Peyer's patch (tissue), 4 donors: ENCODE measurements at places on chromosomes 2 and 18.

GRCh38 chr2:98294711-98295110, 51.5 kb upstream of the CNGA3 start:
- no peak overlapping the region for H3K27ac ChIP-seq
- H3K36me3 ChIP-seq: no peaks in the 10 kb centered on the region
- DNase-seq: no peak
- H3K27me3 ChIP-seq: no peaks in the 10 kb centered on the region
- no peak overlapping the region for H3K4me3 ChIP-seq

- H3K36me3 ChIP-seq: no peaks in the 10 kb centered on the region
- H3K27ac ChIP-seq: no peak overlapping the region
- DNase-seq: no peak
- H3K27me3 ChIP-seq: no peaks in the 10 kb centered on the region
- no peak overlapping the region for H3K4me3 ChIP-seq
- no peaks in the 10 kb centered on the region for H3K4me1 ChIP-seq
Measured at GRCh38 chr18:45981821-45982220, 14.7 kb upstream of the EPG5 start.

DNA sequence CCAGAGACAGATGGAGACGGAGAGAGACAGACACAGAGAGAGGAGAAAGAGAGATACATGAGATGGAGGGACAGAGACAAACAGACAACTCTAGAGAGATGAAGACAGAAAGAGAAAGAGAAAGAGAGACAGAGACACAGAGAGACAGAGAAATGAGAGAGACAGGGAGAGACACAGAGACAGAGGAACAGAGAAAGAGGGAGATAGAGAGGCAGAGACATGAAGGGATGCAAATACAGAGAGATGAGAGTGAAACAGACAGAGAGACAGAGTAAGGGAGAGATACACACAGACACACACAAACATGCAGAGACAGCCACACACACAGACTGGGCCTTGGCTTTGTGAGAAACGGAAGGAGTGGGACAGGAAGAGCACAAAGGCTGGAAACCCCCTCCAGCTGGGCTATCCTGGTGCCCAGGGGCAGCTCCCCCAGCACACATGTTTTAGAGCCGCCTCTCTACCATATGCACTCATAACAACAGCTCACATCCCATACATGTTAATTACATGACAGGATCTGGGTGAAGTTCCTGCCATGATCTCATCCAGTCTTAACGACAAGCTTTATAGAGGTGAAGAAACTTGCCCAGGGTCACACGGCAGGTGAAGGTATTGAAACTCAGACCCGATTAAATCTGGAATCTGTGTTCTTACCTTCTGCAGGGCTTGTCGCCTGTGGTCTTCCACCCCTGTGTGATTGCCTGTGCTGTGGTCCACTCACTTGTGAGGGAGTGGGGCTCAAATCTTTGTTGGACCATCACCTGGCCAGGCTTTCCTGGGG, 32.4 kb downstream of the IL18R1 start:
- no peak overlapping the region for H3K27ac ChIP-seq
- H3K36me3 ChIP-seq: no peaks in the 10 kb centered on the region
- DNase-seq: no peak
- H3K27me3 ChIP-seq: no peaks in the 10 kb centered on the region

GRCh38 chr2:119263025-119263424, 39.4 kb downstream of the STEAP3 start:
- no peak overlapping the region for H3K27ac ChIP-seq
- no peaks in the 10 kb centered on the region for H3K4me1 ChIP-seq
- no peaks in the 10 kb centered on the region for H3K36me3 ChIP-seq
- H3K27me3 ChIP-seq: no peaks in the 10 kb centered on the region
- no peak for DNase-seq

- H3K27ac ChIP-seq: peak overlapping the region; percentile 81
- peaks cover 5% of the 10 kb centered on the region for H3K27me3 ChIP-seq
- DNase-seq: peak; percentile 77
- no peaks in the 10 kb centered on the region for H3K36me3 ChIP-seq
- peak overlapping the region; percentile 44 for H3K4me3 ChIP-seq
Measured at GRCh38 chr2:156319811-156320485, 12.6 kb downstream of the NR4A2 start.

- no peak overlapping the region for H3K27ac ChIP-seq
- no peaks in the 10 kb centered on the region for H3K27me3 ChIP-seq
- no peak overlapping the region for H3K4me3 ChIP-seq
- H3K36me3 ChIP-seq: no peaks in the 10 kb centered on the region
- no peak for DNase-seq
- no peaks in the 10 kb centered on the region for H3K4me1 ChIP-seq
Measured at GRCh38 chr2:155412598-155412997, 714.1 kb downstream of the KCNJ3 start.

DNA sequence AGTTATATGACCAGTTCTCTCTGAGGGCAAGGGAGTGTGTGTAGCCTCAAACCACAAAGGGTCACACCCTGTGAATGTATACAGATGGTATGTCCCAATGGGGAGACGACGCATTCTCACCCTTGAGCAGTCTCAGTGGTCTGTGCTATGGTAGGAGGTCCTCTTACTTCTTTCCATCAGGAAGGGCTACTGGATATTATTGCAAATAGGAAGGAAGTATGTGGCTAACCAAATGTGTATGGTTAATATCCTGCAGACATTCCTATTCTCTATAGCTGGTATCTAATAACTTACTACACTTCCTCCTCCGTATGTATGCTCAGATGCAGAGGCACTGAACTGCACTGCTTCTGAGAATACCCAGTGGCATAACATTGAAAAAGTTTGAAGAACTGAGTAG, 306.7 kb upstream of the CCDC68 start:
- H3K4me3 ChIP-seq: no peak overlapping the region
- DNase-seq: no peak
- no peaks in the 10 kb centered on the region for H3K27me3 ChIP-seq
- peak overlapping the region; percentile 46 for H3K27ac ChIP-seq
- H3K4me1 ChIP-seq: no peaks in the 10 kb centered on the region

DNA sequence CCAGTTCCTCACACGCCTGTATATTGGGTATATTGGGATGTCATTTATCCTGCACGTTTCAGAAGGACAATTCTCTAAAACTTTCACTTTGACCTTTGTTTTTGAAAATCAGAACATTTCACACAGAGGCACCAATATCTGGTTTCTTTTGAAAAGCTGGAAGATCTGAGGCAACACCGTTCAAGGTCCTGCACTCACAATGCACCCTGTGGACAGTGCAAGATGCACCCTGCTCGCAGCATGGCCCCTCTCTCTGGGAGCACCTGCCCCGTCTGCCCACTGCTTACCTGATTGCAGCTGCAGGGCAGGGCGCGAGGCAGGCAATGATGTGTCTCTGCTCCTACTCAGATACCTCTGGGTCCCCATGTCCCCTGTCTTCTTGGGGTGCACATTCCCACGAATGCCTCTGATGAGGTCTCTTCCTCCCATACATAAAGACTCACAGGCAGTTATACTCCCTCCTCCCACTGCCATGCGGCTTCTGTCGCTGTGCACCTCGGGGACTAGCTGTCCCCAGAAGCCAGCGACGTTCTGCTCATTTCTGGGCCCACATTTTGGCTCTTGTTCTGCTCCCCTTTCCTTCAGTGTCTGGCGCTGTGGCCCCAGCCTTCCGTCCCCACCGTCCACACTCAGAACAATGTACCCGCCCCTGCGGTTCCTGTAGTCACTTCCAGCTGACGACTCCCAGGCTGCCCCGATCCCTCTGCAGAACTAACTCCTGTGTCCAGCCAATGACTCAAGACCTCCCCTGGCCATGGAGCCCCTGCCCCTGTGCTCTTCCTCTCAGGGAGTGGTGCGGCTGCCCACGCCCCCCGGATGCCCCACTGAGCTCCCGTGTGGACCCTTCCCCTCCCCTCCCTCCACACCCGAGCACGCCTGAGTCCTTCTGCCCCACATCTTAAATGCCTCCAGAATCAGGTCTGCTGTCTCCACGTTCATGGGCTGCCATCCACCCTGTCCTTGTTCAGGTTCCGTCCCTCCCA, at the start of gene OR6B3:
OR6B3 (minus strand) TSS at position 349 of the 983 bp plus-strand sequence.
- H3K4me1 ChIP-seq: no peaks in the 10 kb centered on the region
- no peak for DNase-seq
- no peaks in the 10 kb centered on the region for H3K36me3 ChIP-seq
- H3K4me3 ChIP-seq: no peak within 1 kb of the TSS
- no peaks in the 10 kb centered on the region for H3K27me3 ChIP-seq

GRCh38 chr2:219010162-219010756, 17.0 kb upstream of the CRYBA2 start:
- H3K4me3 ChIP-seq: no peak overlapping the region
- no peaks in the 10 kb centered on the region for H3K4me1 ChIP-seq
- no peaks in the 10 kb centered on the region for H3K36me3 ChIP-seq
- no peaks in the 10 kb centered on the region for H3K27me3 ChIP-seq

DNA sequence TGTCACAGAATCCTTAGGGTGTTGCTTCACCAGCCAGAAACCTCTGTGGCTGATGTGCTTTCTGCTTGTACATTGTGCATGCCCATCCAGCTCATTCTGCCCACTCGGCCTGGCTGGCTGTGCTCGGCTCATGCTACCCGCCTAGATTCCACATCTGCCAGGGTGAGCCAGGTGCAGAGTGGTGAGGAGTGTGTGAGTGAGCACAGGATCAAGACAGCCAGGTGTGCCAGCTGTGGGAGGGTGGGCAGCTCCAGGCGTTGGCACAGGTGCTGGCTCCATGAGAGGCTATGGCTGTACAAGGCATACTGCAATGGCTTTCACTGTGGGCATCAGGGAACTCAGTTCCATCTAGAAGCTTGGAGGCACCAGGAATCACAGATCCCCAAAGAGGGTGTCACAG, 1321.8 kb upstream of the CRIM1 start:
- no peak for DNase-seq
- no peak overlapping the region for H3K4me3 ChIP-seq
- no peak overlapping the region for H3K27ac ChIP-seq
- H3K36me3 ChIP-seq: no peaks in the 10 kb centered on the region

- H3K27me3 ChIP-seq: no peaks in the 10 kb centered on the region
- H3K4me1 ChIP-seq: no peaks in the 10 kb centered on the region
- no peaks in the 10 kb centered on the region for H3K36me3 ChIP-seq
- no peak overlapping the region for H3K27ac ChIP-seq
- DNase-seq: no peak
Measured at GRCh38 chr2:27381577-27382181, 1.1 kb upstream of the ZNF513 start.

- H3K4me1 ChIP-seq: no peaks in the 10 kb centered on the region
- DNase-seq: no peak
- no peak overlapping the region for H3K4me3 ChIP-seq
- no peaks in the 10 kb centered on the region for H3K36me3 ChIP-seq
Measured at GRCh38 chr18:26621161-26622026, 73.0 kb upstream of the KCTD1 start.

- no peak overlapping the region for H3K4me3 ChIP-seq
- no peaks in the 10 kb centered on the region for H3K4me1 ChIP-seq
- no peak overlapping the region for H3K27ac ChIP-seq
- H3K27me3 ChIP-seq: no peaks in the 10 kb centered on the region
- DNase-seq: no peak
Measured at GRCh38 chr18:58813105-58813504, 51.6 kb upstream of the ZNF532 start.

DNA sequence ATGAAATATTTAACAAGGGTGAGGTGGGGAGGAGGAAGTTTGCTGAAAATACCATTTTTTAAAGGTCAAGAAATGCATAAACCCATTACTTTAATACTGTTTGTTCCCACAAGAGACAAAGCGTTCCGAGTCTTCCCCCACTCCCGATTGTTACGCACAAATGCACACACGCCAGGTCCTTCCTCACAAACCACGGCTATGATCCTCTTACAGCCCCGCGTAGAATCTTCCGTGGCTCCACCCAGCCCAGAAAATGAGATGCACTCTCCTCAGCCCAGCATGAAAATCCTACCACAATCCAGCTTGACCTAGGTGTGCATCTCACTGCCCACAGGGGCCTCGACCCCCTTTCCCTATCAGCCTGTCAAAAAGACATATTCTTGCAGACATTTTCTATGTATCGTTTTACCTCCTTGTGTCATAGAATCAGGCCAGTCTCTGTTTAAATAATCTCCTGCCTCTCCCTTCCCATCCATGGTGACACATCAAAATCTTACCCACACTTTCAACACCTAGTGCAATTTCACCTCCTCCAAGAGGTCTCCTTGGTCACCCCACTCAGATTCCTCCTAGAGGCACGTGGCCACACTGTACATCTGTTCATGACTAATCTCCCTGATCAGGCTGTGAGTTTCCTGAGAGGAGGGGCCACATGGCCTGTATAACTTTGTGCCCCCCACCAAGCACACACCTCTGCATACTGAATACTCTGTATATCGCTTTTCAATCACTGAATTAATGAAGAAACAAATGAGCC, 491.0 kb upstream of the KLHL29 start:
- no peak overlapping the region for H3K4me3 ChIP-seq
- no peaks in the 10 kb centered on the region for H3K27me3 ChIP-seq
- no peaks in the 10 kb centered on the region for H3K36me3 ChIP-seq
- no peak overlapping the region for H3K27ac ChIP-seq

DNA sequence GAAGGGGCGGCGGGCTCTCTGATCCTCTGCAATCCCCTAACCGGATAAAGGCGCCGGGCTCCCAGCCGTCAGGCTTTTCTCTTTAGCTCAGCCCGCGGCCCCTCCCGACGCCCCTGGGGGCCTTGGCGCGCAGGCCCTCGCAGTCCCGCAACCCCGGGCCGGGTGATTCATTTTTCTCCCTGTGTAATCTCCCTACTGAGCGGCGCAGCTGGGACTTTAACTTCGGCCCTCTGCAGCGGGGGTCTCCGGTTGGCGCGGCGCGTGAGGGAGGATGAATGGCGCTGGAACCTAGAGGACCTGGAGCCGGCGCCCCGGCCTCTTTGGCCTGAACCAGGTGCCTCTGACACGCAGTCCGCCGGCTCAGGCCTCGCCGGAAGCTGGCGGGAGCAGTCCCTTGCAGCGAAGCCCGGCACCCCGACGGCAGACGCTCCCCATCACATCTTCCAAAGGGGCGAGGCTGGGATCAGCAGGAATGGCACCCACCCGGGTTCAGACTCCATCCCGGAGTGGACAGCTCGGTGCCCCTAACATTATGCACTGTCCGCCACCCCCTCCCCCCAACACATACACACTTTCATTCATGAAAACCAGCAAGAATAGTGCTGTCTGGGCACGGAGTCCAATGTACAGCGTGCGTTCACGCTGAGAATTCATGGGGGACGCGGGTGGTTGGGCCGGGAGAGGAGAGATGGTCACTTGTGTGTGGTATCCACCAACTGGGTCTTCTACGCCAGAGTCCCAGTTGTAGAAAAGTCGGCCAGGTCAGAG, 1.2 kb downstream of the CNGA3 start:
- H3K4me1 ChIP-seq: peaks cover 10% of the 10 kb centered on the region
- no peaks in the 10 kb centered on the region for H3K27me3 ChIP-seq
- no peaks in the 10 kb centered on the region for H3K36me3 ChIP-seq
- no peak for DNase-seq
- H3K4me3 ChIP-seq: no peak overlapping the region
